Tibial artery (tissue), 4 donors: ENCODE measurements at places on chromosomes 2 and 18.

DNA sequence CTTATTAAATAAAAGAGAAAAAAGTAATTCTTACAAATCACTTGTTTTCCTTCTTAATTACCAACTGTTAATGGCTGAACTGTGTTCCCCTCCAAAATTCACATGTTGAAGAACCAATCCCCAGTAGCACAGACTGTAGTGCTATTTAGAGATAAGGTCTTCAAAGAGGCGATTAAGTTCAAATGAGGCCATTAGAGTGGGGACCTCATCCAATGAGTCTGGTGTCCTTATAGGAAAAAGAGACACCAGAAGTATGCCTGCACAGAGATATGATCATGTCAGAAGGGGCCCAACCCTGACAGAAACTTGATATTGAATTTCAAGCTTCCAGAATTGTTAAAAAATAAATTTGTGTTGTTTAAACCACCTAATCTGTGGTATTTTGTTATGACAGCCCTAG, 89.8 kb downstream of the MEMO1 start:
- no peaks in the 10 kb centered on the region for H3K4me1 ChIP-seq
- no peak for DNase-seq
- H3K27me3 ChIP-seq, result no peaks in the 10 kb centered on the region
- H3K4me3 ChIP-seq, result no peak overlapping the region
- H3K36me3 ChIP-seq, result peaks cover 6% of the 10 kb centered on the region
- H3K27ac ChIP-seq, result no peak overlapping the region

- H3K4me3 ChIP-seq, result no peak overlapping the region
- H3K27me3 ChIP-seq, result no peaks in the 10 kb centered on the region
- no peak overlapping the region for H3K27ac ChIP-seq
These were observed 65.2 kb upstream of the CRIM1 start for GRCh38 chr2:36290306-36290856.

GRCh38 chr18:55128437-55128836, 169.2 kb upstream of the CCDC68 start:
- H3K27ac ChIP-seq, result no peak overlapping the region
- DNase-seq, result no peak
- H3K36me3 ChIP-seq, result no peaks in the 10 kb centered on the region
- H3K4me3 ChIP-seq, result no peak overlapping the region

DNA sequence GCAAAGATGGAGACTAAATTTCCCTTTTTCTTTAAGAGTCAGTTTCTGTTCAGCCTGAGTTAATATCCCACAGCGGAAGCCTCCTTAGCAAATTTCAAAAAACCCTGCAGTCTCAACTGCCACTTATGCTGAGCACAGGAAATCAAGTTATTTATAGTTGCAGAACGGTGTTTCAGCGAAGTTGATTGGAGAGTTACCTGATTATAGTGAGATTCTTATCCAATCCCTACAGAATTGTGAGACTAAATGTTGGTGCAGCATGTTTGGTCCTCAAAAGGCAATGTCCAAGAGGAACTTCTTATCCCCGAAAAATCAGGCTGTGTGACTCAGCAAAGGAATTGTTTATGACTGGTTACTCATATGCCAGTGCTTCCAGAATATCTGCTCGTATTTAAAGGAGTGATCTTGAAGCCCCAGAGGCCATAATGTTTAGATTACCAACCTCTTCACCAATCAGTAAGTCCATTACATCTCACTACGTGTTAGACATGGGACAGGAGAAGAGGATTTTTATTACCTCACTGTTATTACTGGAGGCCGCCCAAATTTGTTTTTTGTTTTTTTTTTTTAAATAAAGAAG, 67.9 kb downstream of the LRRFIP1 start:
- DNase-seq, result no peak
- no peaks in the 10 kb centered on the region for H3K36me3 ChIP-seq
- H3K27me3 ChIP-seq, result no peaks in the 10 kb centered on the region
- peak overlapping the region; percentile 82 for H3K4me3 ChIP-seq

- peak; percentile 20 for DNase-seq
- H3K27ac ChIP-seq, result no peak overlapping the region
- H3K4me3 ChIP-seq, result no peak overlapping the region
- H3K36me3 ChIP-seq, result no peaks in the 10 kb centered on the region
These were observed 14.9 kb upstream of the SNED1 start for GRCh38 chr2:240983361-240983995.
